ENCODE measurements at places on chromosomes 3 and 15.

GRCh38 chr3:126745760-126746394 is 41.8 kb downstream of the CHCHD6 start:
- no peak for DNase-seq

GRCh38 chr3:46849686-46850467 is 13.4 kb downstream of the MYL3 start:
- DNase-seq, result peak; percentile 48

GRCh38 chr15:69792823-69793222 is 304.9 kb downstream of the TLE3 start:
- no peak for DNase-seq

GRCh38 chr3:127473244-127474024 is 117.1 kb downstream of the TPRA1 start:
- DNase-seq, result no peak

DNA sequence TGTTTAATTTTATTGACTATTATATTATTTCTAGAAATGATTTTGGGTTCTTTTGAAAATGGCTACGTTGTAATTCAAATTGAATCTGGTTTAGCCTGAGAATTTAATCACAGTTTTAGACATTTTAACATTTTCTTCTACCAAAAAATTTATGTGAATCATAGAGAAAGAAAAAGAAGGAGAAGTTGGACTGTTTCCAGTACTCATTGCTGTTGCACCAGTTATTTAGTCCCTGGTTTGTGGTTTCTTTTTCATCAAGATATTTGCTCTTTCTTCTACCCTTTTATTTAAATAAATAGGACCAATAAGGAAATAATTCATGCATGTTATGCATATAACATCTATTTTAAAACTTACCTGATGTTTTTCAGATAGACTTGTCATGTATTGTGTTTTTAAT is 1337.1 kb downstream of the ROBO1 start:
- no peak for DNase-seq

DNA sequence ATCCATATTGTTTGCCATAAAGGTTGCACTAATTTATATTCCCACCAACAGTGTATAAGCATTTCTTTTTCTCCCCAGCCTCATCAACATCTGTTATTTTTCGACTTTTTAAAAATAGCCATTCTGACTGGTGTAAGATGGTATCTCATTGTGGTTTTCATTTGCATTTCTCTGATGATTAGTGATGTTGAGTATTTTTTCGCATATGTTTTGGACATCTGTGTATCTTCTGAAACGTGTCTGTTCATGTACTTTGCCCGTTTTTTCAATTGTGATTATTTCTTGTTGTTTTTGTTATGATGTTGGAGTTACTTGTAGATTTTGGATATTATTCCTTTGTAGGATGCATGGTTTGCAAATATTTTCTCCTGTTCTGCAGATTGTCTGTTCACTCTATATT is 46.5 kb downstream of the TP63 start:
- no peak for DNase-seq

DNA sequence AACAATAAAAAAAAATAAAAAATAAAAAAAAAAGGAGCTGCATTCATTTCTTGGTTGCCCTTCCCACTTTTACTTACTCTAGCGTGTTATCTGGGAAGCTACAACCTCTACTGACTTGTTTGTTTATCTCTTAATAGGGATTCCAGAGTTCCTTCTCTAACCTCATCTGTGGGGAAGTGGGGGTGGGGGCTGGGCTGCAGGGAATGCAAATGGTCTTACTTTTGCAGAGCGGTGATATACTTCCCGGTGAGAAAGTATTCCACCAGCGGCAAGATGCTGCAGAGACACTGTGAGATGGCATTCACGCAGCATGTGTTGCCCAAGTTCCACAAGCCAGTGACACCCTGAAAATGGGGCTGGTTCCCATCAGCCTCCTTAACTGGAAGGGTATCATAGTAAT is 2.1 kb downstream of the USP50 start:
- no peak for DNase-seq

DNA sequence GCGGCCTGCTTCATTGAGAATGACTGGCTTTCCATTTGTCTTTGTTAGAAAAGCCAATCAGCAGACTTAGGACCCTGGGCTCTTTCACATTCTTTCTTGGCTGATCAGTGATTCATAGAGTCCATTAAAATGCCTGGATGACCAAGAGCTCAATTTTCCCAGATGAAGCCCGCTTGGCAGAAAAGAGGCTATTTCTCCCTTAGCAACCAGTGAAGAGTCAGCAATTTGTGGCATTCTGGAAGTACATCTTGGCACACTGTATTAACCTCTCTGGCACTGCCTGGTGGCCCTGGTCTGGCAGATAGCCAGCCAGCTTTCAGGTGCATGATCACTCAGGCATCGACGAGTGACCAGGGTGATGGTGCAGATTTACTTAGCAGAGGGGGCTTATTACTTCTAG is 145.7 kb upstream of the PLAAT1 start:
- DNase-seq, result no peak

DNA sequence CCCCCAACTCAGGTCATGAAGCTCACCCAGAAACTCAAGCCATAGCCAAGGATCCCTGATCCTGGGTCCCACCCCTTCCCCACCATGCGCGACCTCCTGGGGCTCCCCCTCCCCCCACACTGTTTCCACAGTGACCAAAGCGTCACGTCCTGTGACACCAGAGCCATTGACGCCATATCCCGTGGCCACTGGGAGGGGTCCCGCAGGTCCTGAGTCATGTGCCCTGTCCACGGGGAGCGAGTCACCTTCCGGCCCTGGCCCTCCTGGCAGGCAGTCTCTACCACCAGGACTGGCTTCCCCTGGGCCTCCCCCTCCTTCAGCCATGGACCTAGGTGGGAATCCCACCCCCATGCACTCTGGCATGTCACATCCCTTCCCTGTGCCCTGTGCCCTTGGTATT is 15.6 kb downstream of the SEMA3F start:
- DNase-seq, result no peak

DNA sequence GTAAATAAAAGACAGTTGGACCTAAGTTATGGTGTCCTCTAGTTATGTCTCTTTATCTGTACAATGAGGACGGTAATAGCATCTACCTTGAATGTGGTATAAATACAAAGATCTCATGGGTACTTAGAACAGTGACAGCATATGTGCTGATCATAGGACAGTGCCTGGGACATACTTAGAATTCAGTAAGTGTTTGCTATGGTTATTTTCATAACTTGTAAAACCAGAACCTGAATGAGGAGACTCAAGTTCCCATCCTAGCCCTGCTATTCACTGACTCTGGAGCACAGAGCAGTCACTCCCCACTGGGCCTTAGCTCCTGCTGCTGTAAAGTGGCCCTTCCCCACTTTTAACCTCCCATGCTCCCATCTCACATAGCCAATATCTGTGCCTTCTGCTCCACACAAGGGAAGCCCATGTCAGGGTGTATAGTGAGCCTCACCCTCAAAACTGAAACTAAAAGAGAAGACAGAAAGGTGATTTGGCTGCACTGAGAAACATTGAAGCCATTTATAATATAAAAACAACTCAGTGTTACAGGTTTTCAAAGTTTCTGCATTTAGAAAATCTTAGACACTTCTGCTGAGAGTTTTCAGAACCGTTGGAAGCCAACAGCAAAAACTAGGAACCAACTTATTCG is 225.4 kb upstream of the UBE2E2 start:
- no peak for DNase-seq

- no peak for DNase-seq
Measured at GRCh38 chr3:173800154-173800553, 402.6 kb downstream of the NLGN1 start.

DNA sequence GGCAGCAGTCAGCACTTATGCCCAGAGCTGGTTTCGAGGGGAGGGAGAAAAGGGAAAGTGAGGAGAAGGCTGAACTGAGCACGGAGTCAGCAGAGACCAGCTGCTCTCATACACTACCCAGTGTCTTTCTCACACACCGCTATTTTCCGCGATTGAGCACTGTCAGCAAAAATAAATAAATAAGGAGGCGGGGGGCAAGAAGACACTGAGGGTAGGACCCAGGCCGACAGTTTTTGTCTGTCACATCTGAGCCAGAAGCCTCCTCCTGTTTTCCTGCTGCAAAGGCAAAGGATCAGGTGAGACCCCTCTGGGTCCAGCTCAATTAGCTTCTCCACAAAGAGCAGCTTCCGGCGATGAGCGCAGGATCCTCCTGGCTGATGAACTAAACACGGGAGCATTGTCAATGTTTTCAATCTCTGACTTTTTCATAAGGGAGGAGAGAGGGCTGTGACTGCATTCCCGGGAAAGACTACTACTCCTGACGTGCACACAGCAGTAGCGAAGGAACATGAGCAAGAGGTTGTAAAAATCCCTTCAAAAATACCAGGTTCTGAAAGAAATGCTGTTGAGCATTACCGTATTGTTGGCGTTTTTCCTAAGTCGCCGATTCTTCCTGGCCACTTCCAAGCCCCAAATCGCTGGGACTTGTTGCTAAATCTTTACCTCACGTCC is 1.3 kb downstream of the FRMD5 start:
- DNase-seq, result no peak

GRCh38 chr3:139940622-139941021 is 5.6 kb downstream of the CLSTN2 start:
- no peak for DNase-seq

DNA sequence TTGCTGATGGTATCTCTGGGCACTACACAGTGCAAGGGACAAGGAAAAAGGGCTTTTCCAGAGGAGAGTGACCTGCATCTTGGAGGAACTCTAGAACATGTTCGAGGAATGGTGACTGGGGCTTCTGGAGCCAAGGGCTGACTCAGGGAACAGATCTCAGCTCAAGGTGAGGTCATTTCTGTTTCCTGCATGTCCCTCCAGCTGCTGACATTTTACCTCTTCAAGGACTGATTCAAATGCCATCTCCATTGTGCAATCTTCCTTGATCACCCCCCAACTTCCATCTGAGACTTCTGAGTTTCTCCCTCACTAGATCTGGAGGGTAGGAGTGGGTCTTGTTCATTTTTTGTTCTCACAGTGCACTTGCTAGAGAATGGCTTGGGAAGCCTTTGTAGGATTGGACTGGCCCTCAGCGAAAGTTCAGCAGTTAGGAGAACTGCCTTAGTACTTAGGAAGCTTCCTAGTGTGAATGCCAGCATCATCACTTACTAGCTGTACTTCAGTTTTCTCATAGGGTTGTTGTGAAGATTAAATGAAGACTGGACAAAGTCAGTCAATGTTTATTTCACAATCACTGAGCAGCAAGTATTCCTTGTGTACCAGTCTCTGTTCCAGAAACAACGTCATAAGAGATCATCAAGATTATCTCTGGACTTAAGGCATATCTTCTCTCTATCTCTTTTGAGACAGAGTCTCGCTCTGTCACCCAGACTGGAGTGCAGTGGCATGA is 2.6 kb upstream of the IDH3A start:
- no peak for DNase-seq

- DNase-seq, result no peak
Measured at GRCh38 chr3:97694876-97695275, 69.7 kb upstream of the ARL6 start.

GRCh38 chr3:15299036-15299435 is 33.4 kb downstream of the SH3BP5 start:
- DNase-seq, result no peak
